ENCODE measurements at places on chromosomes 6 and 20. TPM values are rescaled to one million over a fixed set of nuclear protein-coding genes. Genes with fewer than 3 reads are reported as not detected.

- no peak for DNase-seq
Measured at GRCh38 chr20:17849901-17850683, 118.5 kb downstream of the SNX5 start.

- no peak for DNase-seq
Measured at GRCh38 chr20:58569241-58570125, 54.3 kb upstream of the APCDD1L start.

DNA sequence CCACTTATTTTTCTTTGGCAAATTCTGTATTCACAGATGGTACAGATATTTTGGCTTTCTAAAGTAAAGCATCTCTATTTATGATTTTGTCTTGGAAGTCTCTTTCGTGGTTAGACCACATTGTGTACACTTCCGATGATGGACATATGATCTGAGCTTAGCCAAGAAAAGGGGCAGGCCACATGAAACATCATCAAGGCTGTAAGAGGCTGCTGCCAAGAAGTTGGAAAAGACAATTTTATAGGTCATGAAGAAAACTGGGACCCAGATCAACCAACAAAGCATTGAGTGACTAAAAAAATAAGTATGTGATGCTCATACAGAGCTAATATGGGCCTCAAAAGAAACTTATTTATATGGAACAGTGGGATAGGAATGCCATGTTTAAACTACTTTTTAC lies 266.4 kb downstream of the HAO1 start:
- no peak for DNase-seq

DNA sequence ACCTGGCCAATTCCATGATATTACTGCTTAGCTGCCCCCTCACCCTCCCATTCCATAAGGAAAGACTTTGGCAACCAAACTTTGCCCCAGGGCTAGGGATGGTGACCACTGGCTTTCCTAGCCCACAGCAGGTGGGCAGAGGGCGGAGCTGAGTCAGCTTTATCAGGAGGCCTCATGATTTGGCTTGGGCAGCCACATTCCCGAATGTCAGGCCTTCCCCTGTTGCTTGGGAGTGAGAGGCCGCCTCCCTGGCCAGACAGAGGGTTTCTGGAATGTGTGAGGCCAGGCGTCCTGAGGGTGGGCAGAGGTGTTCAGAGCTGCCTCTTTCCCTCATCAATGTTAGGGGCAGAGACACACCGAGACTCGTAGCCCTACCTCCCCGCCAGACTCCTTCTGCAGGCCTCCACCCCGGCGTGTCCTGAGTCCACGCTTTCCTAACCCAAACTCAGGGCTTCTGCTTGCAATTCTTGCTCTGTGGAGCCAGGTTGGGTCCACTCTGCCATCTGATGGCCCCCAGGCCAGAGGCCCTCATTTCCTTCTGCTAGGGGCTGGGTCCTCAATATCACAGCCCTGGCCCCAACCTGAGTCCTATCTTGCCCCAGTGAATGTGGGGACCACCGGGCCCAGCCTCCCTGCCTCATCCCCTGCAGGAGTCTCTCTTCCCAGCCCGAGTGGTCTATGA lies 19.3 kb downstream of the UQCC2 start:
- DNase-seq, result no peak

- no peak for DNase-seq
Measured at GRCh38 chr6:89948876-89949275, 54.6 kb downstream of the GJA10 start.

- no peak for DNase-seq
Measured at GRCh38 chr20:23397961-23398360, 23.3 kb downstream of the NAPB start.

- no peak for DNase-seq
Measured at GRCh38 chr20:18011482-18011881, 42.7 kb downstream of the MGME1 start.

DNA sequence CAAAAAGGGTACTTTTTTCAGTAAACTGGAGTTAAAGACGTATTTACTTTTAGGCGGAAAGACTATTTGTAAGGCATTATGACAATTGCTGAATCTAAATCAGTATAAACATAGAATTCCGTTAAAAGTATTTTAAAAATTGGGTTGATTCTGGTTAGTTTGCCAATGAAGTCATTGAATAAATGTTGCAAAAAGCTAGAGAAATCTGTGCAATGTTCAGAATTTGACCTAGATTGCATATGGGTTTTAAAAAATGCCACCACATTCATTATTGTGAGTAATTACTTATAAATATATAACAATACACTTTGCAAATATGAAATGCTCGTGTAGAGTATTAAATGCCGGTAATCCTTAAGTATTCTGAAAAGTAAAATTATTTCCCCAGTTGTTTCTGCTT lies 116.5 kb upstream of the EEF1E1 start:
- no peak for DNase-seq

GRCh38 chr6:130890521-130890971 lies 63.3 kb downstream of the SMLR1 start:
- DNase-seq, result no peak

DNA sequence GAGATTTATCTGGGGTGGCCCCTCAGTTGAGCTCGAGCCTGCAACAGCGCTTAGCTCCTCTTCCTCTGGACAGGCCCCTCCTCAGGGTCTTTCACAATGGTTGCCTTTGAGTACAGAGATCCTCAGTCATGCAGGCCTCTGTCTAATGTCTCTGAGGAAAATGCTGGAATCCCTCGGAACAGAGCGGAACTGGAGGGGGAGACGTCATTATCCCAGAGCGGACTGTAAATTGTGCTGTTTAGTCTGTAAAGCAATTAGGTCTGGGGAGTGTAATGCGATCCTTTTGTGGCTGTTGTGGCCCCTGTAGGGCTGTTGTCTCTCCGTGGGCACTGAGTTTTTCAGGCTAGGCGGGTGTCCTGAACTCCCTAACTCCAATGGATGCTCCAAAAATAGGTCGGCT lies 15.0 kb upstream of the DAAM2 start:
- DNase-seq, result no peak

GRCh38 chr6:156787569-156788492 lies 10.7 kb downstream of the ARID1B start:
- no peak for DNase-seq

DNA sequence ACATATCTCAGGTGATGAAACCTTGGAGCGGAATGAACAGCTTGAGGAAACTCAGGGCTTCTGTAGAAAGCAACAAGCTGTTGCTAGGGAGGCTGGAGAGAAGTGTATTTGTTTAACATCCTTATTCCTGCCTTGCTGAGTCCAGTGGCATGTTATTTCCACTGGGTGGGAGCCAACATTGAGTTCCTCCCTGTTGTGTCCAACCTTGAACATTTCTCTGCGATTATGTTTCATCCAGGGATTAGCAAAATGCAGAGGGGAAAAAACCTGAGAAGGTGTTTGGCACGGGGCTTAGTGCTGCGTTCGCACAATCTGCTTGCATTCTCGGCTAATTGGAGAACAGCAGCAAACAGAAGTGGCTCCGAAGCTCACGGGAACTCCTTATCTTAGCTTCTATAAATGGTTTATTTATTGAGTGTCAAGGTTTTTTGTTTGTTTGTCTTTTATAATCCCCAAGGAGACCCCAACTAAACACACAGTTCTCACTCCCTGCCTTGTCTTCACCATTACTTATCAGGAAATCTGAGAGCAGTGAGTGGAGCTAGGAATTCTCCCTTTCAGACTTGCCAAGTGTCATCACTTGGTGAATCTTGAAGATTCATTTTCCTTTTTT lies 412.8 kb downstream of the CDC5L start:
- no peak for DNase-seq

PKIB gene
- 1.1 TPM for total RNA-seq

EPPIN gene
- total RNA-seq, result not detected

ALDH5A1 gene
- 5.0 TPM for total RNA-seq

- DNase-seq, result no peak
Measured at GRCh38 chr6:40583709-40584108, 3.5 kb downstream of the LRFN2 start.

DNA sequence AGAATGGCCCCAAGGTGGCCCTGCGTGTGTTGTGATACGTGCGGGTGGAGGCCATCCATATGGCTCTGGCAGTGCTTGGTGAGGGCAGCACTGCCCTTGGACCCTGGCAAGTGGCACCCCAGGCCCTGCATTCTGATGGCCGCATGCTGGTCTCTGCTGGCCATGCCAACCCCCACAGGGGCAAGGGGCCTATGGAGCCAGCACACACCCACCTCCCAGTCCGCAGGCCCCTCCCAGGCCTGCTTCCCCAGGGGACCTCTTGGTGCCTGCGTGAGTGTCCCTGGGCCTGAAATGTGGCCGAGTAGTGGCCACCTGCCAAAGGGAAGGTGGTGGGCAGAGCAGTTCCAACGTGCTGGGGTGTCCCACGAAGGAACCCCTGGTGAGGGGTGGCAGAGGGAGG lies 17.6 kb downstream of the NQO2 start:
- no peak for DNase-seq

DNA sequence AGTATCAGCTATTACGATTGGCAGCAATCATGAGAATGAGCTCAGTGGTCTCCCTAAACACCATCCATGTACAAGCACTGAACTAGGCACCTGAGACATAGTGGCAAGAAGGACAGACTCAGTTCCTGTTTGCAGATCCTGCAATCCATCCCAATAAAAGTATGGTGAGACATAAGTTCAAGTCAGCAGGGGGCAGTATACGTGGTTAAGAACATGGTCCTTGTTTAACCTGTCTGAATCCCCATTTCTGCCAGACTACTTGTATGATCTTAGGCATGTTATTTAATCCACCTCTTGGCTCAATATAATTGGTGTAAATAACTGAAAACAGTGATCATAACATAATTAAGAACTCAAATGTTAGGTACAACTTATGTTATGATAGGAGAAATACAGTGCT lies 33.2 kb upstream of the PNISR start:
- DNase-seq, result no peak

- no peak for DNase-seq
Measured at GRCh38 chr20:10573951-10574339, 99.9 kb downstream of the JAG1 start.

- no peak for DNase-seq
Measured at GRCh38 chr20:61593516-61593915, 341.5 kb downstream of the CDH4 start.

DNA sequence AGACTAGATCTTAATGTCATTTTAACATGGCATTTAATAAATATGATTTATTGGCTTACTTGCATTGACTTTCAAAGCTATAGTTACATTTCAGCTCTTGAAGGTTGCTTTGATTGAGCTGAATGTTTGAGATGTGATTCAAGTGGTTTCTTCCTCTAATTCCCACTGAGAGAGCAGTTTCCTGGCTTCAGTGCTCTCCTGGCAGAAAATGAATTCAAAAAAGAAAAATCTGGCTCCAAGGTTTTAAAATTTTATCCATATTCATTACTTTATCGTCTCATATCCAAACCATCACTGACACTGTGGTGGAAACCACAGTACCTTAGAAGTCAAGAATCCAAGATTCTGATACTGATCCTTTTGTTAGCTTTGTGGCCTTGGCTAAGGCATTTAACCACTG lies 263.1 kb upstream of the HSF2 start:
- DNase-seq, result no peak

DNA sequence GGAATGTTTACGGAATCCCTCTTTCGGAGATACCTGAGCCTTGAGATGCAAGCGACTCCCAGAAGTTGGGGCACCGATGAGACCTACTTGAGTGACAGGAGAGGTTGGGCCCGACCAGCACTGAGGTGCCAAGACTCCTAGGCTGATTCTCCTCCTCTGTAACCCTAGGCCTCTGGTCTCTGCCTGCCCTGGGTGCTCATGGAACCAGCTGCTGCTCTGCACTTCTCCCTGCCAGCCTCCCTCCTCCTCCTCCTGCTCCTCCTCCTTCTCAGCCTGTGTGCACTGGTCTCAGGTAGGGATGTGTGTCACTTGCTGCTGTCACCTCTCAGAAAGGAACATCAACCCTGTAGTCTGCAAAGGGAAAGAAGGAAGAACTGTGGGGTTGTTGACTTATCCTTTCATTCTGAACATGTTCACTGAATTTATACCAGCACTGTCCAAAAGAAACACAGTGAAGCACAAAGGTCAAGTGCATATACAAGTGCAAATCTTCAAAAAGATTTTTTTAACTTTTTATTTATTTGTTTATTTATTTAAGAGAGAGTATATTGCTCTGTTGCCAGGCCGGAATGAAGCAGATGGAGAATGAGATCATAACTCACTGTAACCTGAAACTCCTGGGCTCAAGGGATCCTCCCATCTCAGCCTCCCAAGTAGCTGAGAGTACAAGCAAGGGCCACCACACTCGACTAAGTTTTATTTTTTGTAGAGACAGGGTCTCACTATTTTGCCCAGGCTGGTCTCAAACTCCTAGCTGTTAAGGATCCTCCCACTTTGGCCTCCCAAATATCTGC lies 913 bp downstream of the BTN2A2 start:
- DNase-seq, result no peak

GRCh38 chr6:44289726-44290260 lies 19.5 kb downstream of the TMEM151B start:
- no peak for DNase-seq

DNA sequence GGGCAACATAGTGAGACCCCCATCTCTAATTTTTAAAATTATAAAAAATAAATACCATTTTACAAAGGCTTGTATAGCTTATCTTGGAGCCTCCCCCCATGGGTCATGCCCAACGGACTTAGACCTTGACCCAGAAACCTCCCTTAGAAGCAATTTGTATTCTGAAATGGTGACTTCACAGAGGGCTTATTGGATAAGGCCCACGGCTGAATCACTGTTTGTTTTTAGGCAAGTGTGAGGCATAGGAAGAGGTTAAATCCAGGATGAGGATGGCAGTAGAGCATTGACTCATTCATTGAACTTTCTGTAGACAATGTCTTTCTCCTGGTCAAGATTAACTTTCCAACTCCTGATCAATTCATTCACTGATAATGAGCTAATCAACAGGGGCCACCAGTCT lies 6.2 kb upstream of the SNAI1 start:
- no peak for DNase-seq

GRCh38 chr6:43771858-43772680 lies 2.1 kb downstream of the VEGFA start:
- peak; percentile 64 for DNase-seq

GRCh38 chr6:41062056-41062455 lies 9.1 kb downstream of the APOBEC2 start:
- DNase-seq, result no peak

HLA-G gene
- total RNA-seq, result 2.7 TPM

BIRC7 gene
- total RNA-seq, result not detected

SPATA25 gene
- total RNA-seq, result 0.49 TPM

DNA sequence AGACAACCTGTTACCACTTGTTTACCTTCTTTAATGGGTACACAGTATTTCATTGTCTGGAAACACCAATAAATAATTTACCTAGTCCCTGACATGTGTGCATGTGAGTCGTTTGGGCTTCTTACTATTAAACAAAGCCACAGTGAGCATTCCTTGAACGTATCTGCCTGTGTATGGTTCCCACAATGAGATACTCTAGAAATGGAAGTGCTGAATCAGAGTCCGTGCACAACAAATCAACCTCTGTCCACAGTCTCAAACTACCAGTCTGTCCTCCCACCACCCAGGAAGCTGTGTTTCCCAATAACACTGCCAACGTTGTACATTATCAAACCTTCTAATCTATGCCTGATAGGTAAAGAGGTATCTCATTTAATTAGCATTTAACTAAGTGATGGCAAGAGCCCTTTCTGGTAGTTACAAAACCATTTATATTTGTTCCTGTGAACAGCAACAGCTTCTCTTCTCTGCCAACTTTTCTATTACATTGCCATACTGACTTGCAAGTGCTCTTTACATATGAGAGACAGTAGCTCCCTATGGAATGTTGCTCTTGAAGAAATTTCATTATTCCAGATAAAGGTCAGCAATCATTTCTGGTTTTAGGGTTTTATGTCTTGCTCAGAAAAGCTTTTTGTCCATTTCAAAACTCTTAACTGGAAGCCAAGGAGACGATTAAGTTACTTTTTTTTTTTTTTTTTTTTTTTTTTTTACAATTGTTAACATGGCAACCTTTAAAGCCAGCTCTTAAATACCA lies 14.7 kb downstream of the JAG1 start:
- no peak for DNase-seq
